Upper lobe of left lung (tissue), 6 donors: ENCODE measurements at places on chromosomes 7 and 10. TPM values are rescaled to one million over a fixed set of nuclear protein-coding genes. Genes with fewer than 3 reads are reported as not detected.
A peak's percentile ranks its signal among the peaks of the same experiment; 100 is the strongest.

- H3K27me3 ChIP-seq = no peaks in the 10 kb centered on the region
- no peak for DNase-seq
- no peak overlapping the region for H3K4me3 ChIP-seq
- H3K36me3 ChIP-seq = no peaks in the 10 kb centered on the region
- no peak overlapping the region for H3K27ac ChIP-seq
Measured at GRCh38 chr7:33596686-33597085, 308.7 kb upstream of the BMPER start.

DNA sequence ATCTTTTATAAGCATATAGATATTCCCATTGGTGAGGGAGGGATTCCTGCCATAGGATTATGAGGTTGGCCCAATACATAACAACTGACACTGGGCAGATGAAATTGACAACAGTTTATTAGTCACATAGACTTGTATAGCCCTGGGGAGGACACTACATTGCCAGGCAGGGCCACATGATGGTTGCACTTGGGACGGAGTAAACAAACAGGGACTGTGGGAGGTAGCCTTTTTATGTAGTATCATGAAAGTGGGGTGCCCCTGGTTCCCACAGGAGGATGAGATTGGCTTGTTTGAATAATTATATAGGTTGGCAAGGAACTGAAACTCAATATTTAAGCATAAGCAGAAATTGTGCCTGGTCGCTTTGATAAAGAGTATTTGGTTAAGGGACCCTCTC lies 23.5 kb downstream of the TRIM24 start:
- peaks cover 20% of the 10 kb centered on the region for H3K4me1 ChIP-seq
- no peak for DNase-seq
- no peaks in the 10 kb centered on the region for H3K36me3 ChIP-seq
- peak overlapping the region; percentile 11 for H3K27ac ChIP-seq
- H3K27me3 ChIP-seq = no peaks in the 10 kb centered on the region

- no peaks in the 10 kb centered on the region for H3K4me1 ChIP-seq
- no peaks in the 10 kb centered on the region for H3K27me3 ChIP-seq
- DNase-seq = no peak
Measured at GRCh38 chr7:128174386-128174785, 66.7 kb upstream of the LEP start.

DNA sequence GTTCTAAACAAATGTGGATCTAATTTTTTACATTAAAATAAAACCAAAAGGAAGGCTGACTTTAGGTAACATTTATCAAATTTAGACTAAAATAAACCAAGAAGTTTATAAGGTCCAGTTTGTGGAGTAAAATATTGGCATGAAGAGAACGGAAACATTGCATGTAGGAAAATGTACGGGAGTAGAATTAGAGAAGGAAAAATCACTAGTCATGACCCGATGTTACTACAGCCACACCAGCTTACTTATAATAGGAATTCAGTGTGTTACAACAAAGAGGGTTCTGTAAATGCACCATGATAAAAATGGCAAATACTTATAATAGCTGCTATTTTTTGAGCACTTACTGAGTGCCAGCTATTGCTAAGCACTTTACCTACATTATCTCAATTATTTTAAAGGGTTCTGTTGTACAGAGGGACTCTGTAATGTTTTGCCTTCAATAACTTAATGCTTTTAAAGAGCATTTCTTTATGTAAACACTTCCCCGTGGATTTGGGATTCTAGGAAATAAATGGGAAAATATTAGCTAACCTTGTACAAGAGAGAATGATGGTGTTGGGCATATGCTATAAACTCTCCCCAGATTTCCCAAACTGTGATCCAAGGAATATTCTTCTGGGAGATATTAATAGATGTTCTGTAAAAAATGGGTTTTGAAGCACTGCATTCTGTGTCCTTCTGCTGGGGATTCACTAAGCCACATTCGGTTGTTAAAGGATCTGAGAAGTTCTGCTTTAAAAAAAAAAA lies 296.7 kb downstream of the BBS9 start:
- DNase-seq = no peak
- H3K27me3 ChIP-seq = no peaks in the 10 kb centered on the region
- H3K27ac ChIP-seq = no peak overlapping the region

- no peaks in the 10 kb centered on the region for H3K27me3 ChIP-seq
- H3K4me3 ChIP-seq = no peak overlapping the region
- DNase-seq = peak; percentile 37
- H3K27ac ChIP-seq = no peak overlapping the region
- H3K36me3 ChIP-seq = peaks cover 10% of the 10 kb centered on the region
- H3K4me1 ChIP-seq = no peaks in the 10 kb centered on the region
Measured at GRCh38 chr10:119567978-119568377, 25.5 kb upstream of the RGS10 start.

The FAM241B gene
- total RNA-seq = 3.3 TPM

The PALS2 gene
- 13.3 TPM for total RNA-seq
